Spleen (tissue), 13 donors: ENCODE measurements at places on chromosomes 5 and 9. TPM values are rescaled to one million over a fixed set of nuclear protein-coding genes. Genes with fewer than 3 reads are reported as not detected.
A peak's percentile ranks its signal among the peaks of the same experiment; 100 is the strongest.

DNA sequence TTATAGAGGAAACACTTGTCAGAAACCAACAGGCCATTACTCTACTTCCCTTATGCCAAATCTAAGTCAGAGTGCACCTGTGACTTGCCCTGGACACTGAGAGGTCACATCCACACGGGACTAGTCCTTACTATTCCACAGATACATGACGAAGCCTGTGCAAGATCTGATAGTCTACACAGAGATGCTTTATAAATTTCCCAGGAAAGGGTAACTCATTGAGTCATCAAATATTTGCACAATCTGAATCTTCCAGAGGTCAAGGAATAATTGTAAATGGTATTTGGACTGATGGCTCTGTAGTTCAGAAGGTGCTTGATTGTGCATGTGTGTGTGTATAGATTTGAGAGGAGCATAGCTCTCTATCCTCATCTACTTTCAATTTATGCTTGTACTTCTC is 55.2 kb upstream of the JAK2 start:
- H3K36me3 ChIP-seq: no peaks in the 10 kb centered on the region
- no peak overlapping the region for H3K4me3 ChIP-seq
- DNase-seq: no peak
- H3K27ac ChIP-seq: no peak overlapping the region
- H3K4me1 ChIP-seq: peaks cover 3% of the 10 kb centered on the region

DNA sequence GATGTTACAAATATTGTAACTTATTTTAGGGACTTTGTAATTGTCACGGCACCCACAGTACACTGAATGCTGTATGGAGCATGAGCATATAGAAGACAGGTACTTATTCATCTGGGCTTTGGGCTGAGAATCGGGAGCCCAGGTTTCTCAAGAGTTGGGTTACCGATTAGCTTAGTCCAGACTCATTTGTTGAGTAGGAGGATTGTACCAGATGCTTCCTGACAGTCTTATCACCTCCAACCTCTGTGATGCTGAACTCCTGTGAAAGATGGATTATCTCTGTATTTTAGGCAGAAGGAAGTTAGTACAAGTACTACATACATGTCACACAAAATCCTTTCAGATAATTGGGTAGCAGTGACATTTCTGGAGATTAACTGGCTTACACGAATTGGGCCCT is 79.2 kb downstream of the SV2C start:
- H3K4me1 ChIP-seq: no peaks in the 10 kb centered on the region
- no peaks in the 10 kb centered on the region for H3K27me3 ChIP-seq
- no peak for DNase-seq
- H3K36me3 ChIP-seq: no peaks in the 10 kb centered on the region
- H3K4me3 ChIP-seq: no peak overlapping the region
- no peak overlapping the region for H3K27ac ChIP-seq

FOXD4L3 gene
- total RNA-seq: not detected

DNA sequence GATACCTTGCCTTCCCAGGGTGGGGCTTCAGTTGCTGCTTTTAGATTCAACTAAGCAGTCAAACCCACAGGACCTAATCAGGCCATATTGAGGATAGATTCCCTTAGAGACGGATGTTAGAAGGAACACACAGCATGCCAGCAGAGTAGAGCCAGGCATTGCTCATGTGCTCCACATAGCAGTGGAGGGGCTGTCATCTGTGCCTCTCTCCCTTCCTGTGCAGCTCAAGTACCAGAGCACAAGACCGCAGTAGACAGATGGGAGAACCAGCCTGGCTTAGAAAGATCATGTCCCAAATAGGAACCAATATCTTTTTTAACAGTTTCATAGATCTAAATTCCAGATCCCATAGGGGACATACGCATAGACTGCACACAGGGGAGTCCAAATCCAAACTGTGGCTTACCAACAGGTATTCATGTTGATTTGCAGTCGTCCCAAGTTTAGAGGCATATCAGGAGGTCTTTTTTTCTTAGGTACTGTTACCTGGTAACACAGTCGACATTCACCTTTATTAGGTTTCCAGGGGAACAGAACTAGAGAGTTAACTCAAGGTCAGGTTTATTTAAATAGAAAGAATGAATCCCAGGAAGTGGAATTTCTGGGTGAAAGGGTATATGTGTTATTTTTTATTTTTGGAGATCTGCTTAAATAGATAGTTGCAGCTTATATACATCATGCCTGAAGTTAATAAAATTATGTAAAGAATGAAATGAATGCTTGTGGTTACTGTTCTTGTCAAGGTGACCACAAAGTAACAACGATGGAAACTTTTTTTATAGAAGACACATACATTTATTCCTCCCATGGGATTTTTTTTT is 43.5 kb upstream of the PCAT7 start:
- no peaks in the 10 kb centered on the region for H3K27me3 ChIP-seq
- no peaks in the 10 kb centered on the region for H3K36me3 ChIP-seq

- no peaks in the 10 kb centered on the region for H3K4me1 ChIP-seq
- H3K4me3 ChIP-seq: no peak overlapping the region
- H3K27me3 ChIP-seq: no peaks in the 10 kb centered on the region
- H3K27ac ChIP-seq: no peak overlapping the region
- DNase-seq: no peak
Observed at GRCh38 chr9:32161720-32162119, 222.7 kb upstream of the ACO1 start.

MAMDC2 gene
- 45.6 TPM for total RNA-seq

SPATA6L gene
- 1.6 TPM for total RNA-seq

ADGRD2 gene
- total RNA-seq: 0.25 TPM

SOHLH1 gene
- not detected for total RNA-seq

GRCh38 chr5:39058178-39058921 is 15.8 kb downstream of the RICTOR start:
- H3K4me1 ChIP-seq: peaks cover 34% of the 10 kb centered on the region
- DNase-seq: no peak

DNA sequence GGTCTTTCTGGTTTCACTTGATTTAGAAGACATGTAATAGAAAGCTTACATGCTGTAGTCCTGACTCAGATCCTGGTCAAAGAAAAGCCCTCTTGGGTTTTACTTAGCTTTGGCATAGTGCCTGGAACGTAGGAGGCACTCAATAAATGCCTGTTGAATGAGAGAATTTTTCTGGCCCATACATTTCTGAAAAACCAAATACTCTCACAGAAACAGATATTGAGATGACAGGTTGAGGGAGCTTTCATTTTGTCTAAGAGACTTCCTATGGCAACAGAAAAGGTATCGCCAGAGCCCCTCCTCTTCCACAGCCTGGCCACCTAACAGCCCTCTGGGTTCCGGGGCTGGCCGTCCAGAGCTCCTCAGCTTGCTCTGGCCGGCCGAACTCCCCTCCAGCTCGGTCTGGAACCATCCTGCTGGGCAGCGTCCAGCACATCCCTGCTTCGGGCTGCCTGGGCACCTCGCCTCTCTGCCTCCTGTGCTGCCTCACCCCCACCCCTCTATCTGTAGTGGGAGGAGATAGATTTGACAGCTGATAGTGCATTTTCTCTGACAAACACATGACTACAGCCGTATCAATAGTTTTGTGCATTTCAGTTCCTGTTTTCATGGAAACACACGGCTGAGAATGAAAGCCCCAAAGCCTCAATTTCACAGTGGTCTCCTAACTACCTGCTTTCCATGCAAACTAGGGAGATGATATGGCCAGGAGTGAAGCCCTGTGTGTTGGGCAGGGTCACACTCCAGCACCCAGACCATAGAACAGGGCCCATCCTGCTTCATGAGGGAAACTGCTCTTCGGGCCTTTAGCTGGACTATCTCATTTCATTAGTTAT is 1.1 kb downstream of the IL4 start:
- DNase-seq: no peak
- no peaks in the 10 kb centered on the region for H3K27me3 ChIP-seq
- H3K4me1 ChIP-seq: no peaks in the 10 kb centered on the region
- H3K4me3 ChIP-seq: no peak overlapping the region

GRCh38 chr9:114410910-114411309 is 23.1 kb upstream of the AKNA start:
- H3K27ac ChIP-seq: no peak overlapping the region
- no peak for DNase-seq
- H3K36me3 ChIP-seq: peaks cover 7% of the 10 kb centered on the region
- H3K27me3 ChIP-seq: no peaks in the 10 kb centered on the region

DNA sequence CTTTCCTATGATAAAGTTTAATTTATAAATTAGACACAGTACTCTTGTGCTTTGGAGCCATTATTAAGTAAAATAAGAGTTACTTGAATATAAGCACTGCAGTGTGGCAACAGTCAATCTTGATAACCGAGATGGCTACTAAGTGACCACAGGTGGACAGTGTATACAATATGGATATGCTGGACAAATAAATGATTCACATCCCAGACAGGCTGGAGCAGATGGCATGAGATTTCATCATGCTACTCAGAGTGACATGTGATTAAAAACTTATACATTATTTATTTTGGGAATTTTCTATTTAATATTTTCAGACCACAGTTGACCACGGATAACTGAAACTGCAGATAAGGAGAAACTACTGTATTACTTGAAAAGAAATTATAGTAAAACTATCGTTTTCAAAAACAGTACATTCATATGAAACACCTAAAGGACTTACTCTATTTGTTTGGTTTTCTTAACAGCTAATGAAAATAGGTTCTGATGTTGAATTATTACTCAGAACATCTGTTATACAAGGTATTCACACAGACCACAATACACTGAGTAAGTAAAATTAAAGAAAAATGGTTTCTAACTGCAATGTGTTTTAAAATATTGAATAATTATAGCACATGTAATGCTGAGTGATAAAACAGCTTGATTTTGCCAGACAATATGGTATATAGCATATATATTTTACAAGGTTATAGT is 16.0 kb downstream of the LYRM7 start:
- DNase-seq: no peak
- H3K27ac ChIP-seq: no peak overlapping the region
- no peaks in the 10 kb centered on the region for H3K36me3 ChIP-seq
- H3K4me3 ChIP-seq: no peak overlapping the region

HK3 gene
- total RNA-seq: 173 TPM

GRCh38 chr9:83596899-83597504 is 25.9 kb upstream of the IDNK start:
- no peak overlapping the region for H3K4me3 ChIP-seq
- H3K27ac ChIP-seq: no peak overlapping the region
- H3K4me1 ChIP-seq: no peaks in the 10 kb centered on the region

GRCh38 chr5:15260356-15261268 is 239.4 kb upstream of the FBXL7 start:
- no peak overlapping the region for H3K4me3 ChIP-seq
- H3K36me3 ChIP-seq: no peaks in the 10 kb centered on the region
- no peak for DNase-seq
- no peaks in the 10 kb centered on the region for H3K4me1 ChIP-seq

FOXD4L6 gene
- total RNA-seq: not detected

- H3K27ac ChIP-seq: peak overlapping the region; percentile 70
- peaks cover 100% of the 10 kb centered on the region for H3K36me3 ChIP-seq
- peaks cover 50% of the 10 kb centered on the region for H3K4me1 ChIP-seq
- peak; percentile 85 for DNase-seq
Observed at GRCh38 chr5:151141535-151141934, 16.0 kb downstream of the ANXA6 start.

MED22 gene
- 26.4 TPM for total RNA-seq

- no peaks in the 10 kb centered on the region for H3K4me1 ChIP-seq
- H3K27me3 ChIP-seq: no peaks in the 10 kb centered on the region
- H3K4me3 ChIP-seq: no peak overlapping the region
- no peaks in the 10 kb centered on the region for H3K36me3 ChIP-seq
- H3K27ac ChIP-seq: no peak overlapping the region
- DNase-seq: no peak
Observed at GRCh38 chr9:115393976-115394775, 276.2 kb upstream of the TNC start.

- H3K27me3 ChIP-seq: no peaks in the 10 kb centered on the region
- H3K36me3 ChIP-seq: no peaks in the 10 kb centered on the region
- no peak overlapping the region for H3K4me3 ChIP-seq
- H3K27ac ChIP-seq: no peak overlapping the region
- no peak for DNase-seq
- no peaks in the 10 kb centered on the region for H3K4me1 ChIP-seq
Observed at GRCh38 chr9:90502134-90502533, 140.5 kb downstream of the DIRAS2 start.

DNA sequence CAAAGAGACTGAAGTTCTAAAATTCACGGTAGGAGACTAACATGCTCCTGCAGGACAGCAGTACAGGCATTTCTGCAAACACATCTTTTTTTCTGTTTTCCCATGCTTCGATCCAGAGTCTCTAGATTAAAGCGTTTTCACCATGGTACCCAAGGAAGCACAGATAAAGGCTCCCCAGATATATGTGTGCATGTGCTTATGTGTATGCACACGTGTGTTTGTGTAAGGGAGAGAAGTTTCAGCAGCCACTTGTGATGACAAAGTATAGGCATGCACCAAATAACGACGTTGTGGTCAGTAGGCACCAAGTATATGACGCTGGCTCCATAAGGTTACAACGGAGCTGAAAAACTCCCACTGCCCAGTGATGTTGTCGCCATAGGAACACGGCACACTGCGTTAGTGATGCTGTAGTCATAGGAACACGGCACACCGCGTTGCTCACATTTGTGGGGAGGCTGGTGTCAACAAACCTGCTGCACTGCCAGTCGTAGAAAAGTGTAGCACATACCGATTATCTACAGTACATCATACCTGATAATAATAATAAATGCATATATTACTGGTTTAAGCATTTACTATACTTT is 21.7 kb downstream of the MED10 start:
- H3K4me3 ChIP-seq: no peak overlapping the region
- H3K27ac ChIP-seq: no peak overlapping the region
- no peak for DNase-seq

- H3K4me1 ChIP-seq: no peaks in the 10 kb centered on the region
- H3K27ac ChIP-seq: no peak overlapping the region
- no peaks in the 10 kb centered on the region for H3K27me3 ChIP-seq
- DNase-seq: no peak
- H3K4me3 ChIP-seq: no peak overlapping the region
Observed at GRCh38 chr5:38187532-38187931, 70.8 kb upstream of the EGFLAM start.

DNA sequence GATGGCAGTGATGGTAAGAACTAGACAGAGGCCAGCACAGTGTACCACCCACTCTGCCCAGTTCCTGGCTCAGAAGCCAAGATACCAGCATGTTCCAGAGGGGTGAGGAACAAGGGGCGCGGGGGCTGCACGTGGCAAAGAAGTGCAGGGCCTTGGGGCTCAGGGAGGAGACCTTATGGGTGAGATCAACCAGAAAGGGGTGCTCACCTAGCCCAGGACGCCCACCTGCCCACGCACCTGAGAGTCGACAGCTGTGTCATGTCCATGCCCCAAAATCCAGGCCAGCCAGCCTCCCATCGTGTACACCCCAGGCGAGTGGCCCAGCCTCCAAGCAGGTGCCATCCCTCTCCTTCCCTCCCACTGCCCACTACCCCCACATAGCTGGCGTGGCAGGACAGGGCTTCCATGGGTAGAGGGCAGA is 34.9 kb downstream of the BICD2 start:
- no peaks in the 10 kb centered on the region for H3K27me3 ChIP-seq
- H3K4me3 ChIP-seq: no peak overlapping the region
- H3K4me1 ChIP-seq: peaks cover 89% of the 10 kb centered on the region
- peaks cover 3% of the 10 kb centered on the region for H3K36me3 ChIP-seq

DNA sequence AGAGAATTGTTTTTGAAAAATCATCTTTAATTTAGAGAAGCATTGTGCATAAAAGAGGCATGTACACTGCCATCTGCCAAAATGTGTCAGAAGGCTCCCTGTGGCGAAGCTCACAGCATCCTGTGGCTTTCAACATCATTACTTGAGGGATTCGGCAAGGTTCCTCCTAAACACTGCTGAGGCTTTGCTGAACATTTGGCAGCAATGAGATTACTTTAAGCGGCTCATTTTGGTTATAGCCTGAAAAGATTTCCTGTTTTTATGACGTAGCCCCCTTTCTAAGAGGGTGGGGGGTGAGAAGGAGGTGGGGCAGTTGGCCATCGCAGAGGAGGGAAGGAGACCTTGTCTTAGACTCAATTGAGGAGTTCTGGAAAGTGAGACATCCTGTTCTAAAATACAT is 469.4 kb downstream of the RASEF start:
- H3K4me1 ChIP-seq: no peaks in the 10 kb centered on the region
- no peaks in the 10 kb centered on the region for H3K36me3 ChIP-seq
- H3K4me3 ChIP-seq: no peak overlapping the region
- no peaks in the 10 kb centered on the region for H3K27me3 ChIP-seq
- DNase-seq: no peak
